ENCODE measurements at places on chromosomes 6 and 20.
A peak's percentile ranks its signal among the peaks of the same experiment; 100 is the strongest.

GRCh38 chr6:137911675-137912191 lies 44.7 kb downstream of the TNFAIP3 start:
- no peak for DNase-seq

- DNase-seq = no peak
These were observed 28.7 kb downstream of the FGD2 start for GRCh38 chr6:37033819-37034795.

DNA sequence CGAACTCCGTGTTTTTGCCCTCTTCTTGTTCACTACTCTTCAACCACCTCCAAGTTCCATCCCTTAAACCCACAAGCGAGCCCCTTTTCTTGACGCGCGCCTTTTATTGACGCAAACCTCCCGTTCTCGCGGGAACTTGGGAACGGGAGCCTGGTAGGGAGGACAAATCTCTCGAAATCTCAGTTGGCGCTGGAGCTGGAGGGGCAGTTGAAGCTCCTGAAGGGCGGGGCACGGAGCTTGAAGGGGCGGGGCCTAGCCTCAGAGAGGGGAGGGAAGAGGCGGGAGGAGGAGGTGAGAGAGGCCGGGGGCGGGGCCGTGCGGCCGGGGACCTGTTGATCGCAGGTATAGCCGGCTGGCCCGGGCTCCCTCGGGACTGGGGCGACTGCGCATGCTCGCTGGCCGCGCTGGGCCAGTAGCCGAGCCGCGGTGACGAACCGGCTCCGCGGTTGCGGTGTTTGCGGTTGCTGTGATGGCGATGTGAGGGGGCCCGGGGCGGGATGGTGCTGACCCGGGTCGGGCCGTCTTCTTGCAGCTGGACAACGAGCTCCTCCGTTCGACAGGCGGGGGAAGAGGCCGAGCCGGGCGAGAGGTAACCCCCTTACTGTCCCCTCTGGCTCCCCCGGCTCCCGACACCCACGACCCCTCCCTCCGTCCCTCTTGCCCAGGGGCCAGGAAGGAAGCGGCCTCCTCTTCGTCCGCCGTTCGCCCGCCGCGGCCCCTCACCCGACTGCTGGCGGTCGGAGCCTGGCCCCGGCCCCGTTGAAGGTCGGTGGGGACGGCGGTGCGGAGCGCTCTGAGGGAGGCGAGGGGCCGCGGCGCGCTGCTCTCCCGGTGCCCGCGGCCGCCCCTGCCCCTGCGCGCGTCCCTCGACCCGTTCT lies at the start of gene FAM135A:
Gene FAM135A, plus strand, starts transcription at position 395 of the 878 bp plus-strand sequence. CDS start 14,835 bp downstream, outside the sequence.
- peak; percentile 87 for DNase-seq

- DNase-seq = no peak
These were observed 27.5 kb upstream of the ADGRF4 start for GRCh38 chr6:47670851-47671250.

DNA sequence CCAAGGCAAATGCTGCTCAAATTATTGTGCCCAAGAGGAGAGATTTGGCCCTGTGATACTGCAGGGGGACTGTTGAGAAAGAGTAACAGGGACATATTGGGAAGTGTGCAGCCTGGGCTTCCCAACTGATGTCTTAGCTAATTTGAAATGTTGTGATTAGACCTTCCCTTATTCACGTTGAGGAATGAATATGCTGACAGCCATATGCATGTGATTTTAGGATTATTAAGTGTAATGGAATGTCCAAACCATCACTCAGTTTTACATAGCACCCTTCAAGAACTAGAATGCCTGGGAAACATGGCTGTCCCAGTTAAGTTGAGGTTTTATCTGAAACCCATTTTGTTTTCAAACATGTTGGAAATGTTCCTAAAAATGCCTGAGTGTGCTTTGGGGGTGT lies 81.4 kb downstream of the CARMIL1 start:
- peak; percentile 34 for DNase-seq

DNA sequence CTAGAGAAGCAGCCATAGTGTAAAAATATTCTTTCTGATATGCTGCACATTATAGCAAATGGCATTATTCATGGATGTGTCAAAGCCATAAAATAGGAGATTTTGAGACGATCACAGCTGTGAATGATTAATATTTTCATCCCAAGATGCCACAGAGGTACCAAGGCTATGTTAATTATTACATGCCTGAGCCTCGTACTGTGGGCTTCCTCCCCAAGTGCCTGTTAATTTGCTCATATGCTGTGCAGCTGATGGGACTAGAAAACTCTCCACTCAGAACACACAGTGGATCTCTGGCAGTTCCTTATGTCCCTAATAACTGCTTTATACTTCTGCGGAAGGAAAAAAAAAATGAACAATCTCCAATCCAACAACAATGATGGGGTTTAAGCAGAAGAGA lies 184.9 kb upstream of the TSHZ2 start:
- DNase-seq = no peak

GRCh38 chr6:133757335-133757734 lies 131.6 kb upstream of the TCF21 start:
- no peak for DNase-seq

- no peak for DNase-seq
These were observed 26.5 kb downstream of the EIF2S2 start for GRCh38 chr20:34085544-34086040.

DNA sequence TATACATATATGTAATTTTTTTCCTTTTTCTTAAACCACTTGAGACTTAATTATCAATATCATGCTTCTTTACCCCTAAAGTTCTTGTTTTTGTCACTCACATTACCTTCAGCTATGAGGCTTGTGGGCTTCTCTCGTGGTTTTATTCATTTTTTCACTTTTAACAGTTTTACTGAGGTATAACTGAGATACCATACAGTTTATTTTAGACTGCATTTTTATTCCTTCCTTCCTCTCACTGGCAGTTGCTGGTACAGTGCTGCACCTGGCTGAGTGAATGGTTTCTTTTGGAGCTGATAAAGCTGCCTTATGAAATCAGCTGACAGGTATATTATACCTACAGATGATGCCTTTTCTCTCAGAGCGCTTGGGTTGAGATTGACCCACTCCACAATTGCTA lies 54.4 kb downstream of the LRP11 start:
- DNase-seq = no peak

GRCh38 chr6:9789201-9789600 lies 625.7 kb downstream of the TFAP2A start:
- DNase-seq = peak; percentile 1

DNA sequence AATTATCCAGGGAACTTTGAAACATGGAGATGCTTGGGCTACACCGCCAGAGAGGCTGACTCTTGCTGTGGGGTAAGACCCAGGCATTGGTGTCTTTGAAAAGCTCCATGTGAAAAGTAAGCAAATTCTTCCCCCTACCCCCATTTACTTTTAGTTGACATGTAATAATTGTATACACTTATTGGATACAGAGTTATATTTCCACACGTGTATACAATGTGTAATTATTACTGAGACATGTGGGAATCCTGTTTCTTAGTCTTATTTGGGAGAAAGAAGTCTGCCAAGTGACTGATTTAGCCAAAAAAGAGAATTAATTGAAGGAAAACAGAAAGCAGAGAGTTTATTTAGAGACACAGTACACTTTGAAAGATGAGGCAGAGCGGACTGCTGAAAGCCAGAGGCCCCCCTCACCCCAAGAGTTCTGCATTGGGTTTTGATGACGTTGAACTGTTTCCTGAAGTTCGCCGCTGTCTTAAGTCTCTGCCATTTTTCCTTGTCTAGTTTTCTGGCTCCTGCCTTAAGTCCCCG lies 193.8 kb downstream of the PACRG start:
- DNase-seq = no peak

DNA sequence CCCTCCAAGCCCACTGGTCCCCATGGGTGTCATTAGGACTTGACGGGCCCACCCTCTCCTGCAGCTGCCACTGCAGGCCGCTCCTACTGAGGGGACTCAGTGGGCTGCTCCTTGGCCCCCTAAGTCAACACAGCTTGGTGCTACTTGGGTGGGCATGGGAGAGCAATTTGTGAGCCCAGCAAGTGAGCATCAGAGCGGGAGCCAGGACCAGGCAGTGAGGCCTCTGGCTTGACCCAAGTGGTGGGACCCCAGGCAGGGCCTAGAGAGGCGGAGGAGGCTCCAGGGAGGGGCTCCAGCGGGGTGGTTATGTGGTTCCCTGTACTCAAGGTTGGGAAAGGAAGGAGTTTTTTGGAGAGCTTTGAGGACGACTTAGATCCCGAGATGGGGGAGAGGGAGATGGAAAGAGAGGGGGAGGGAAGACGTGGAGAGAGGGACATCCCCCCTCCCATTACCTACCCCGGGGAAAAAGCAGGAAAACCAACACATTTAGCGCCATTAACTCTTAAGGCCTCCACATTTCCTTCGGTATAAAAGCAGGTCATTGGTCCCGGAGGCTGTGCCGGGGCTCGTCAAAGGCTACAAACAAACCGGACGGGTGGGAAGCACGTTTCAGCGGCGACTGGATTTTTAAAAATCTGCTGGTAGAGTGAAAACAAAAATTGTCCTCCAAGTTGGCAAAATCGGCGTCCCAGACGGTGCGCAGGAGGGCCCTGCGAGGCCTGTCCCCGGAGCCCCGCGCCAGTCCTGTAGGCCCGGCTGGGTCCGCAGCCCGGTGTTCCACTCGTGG lies 8.8 kb downstream of the FOXC1 start:
- DNase-seq = no peak

GRCh38 chr6:157755746-157756411 lies 67.2 kb upstream of the SNX9 start:
- DNase-seq = no peak

DNA sequence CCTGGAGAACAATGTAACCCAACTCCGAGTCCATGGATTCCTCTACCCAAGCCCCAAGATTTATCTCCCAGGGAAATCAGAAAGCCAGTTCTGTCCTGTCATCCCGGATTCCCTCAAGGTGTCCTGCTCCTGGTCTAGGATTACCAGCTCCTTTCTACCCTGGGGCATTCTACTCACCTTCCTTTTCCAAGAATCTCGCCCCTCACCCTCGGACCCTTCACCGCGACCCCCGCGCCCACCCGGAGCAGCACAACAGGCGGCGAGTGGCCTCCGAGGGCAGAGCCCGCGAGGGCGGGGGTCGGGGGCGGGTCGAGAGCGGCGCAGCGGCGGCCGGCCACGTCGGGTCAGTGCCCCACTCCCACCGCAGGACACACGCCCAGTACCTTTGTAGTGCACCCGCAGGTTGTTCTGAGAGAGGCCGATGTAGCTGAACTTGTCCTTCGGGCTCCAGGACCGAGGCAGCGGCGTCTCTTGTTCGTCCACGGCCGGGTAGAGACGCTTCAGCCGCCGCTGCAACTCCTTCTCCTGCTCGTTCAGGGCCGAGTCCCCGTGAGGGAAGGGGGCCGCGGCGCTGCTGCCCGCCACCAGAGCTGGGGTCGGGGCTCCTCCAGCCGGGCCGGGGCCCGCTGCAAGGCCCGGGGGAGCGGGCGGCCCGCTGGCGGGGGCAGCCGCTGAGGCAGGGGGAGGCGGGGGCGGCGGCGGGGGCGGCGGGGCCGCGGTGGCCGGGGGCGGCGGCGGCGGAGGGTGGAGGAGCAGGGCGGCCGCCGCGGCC lies 897 bp downstream of the RANBP9 start:
- DNase-seq = no peak

GRCh38 chr6:1627827-1628560 lies 18.3 kb downstream of the FOXC1 start:
- DNase-seq = no peak

DNA sequence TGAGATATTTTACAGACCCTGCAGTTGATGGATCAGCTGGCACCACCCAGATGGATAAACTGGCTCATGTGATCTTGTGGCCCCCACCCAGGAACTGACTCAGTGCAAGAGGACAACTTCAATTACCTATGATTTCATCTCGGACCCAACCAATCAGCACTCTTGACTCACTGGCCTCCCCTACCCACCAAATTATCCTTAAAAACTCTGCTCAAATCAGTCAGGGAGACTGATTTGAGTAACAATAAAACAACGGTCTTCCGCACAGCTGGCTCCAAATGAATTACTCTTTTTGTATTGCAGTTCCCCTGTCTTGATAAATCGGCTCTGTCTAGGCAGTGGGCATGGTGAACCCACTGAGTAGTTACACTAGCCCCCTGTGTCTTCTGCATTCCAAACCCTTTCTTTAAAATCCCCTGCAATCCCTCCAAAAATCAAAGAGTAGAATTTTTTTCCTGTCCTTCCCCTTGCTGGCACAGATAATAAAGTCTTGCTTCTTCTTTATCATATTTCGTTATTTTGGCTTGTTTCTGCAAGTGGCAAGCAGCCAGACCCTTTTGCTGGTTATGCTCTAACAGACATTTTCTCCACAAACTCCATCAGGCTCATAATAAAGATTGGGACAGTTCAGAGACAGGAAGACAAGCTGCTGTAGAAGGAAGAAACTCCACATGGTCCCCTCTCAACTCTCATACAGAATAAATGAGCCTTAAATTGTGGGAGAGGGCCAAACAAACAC lies 48.3 kb downstream of the OR2B6 start:
- no peak for DNase-seq
